ENCODE measurements at places on chromosomes 13 and 19.
A peak's percentile ranks its signal among the peaks of the same experiment; 100 is the strongest.

GRCh38 chr19:408902-409515 is at the start of gene C2CD4C:
TSS of gene C2CD4C (minus strand) at chr19:409147. CDS start at chr19:408361, 786 bp downstream.
- peak; percentile 44 for DNase-seq

- no peak for DNase-seq
Observed at GRCh38 chr13:90868321-90868920, 479.1 kb upstream of the MIR17HG start.

DNA sequence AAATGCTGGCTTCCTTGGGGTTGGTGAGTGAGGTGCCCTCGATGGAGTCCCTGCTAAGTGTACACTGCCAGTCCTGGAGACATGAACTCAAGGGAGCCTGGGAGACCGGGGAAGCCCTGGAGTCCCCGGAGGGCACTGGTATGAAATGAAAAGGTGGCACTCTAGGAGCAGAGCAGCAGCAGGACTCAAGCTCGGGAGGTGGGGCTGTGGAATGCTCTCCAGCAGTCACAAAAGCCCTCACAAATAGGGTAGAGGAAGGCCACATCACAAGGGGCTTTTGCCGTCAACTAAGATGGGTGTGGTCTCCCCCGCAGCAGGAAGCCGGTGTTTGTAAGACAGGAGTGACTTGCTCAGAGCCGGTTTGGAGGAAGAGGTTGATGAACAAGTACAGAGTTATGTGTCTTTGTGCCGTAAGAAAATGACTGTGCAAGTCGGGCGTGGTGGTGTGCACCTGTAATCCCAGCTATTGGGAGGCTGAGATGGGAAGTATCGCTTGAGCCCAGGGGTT is 19.3 kb downstream of the CCNE1 start:
- DNase-seq: no peak

GRCh38 chr13:57438072-57438471 is 193.5 kb upstream of the PCDH17 start:
- DNase-seq: no peak

- DNase-seq: no peak
Observed at GRCh38 chr13:47332149-47332548, 435.3 kb upstream of the HTR2A start.

- DNase-seq: no peak
Observed at GRCh38 chr13:36432106-36432544, at the start of gene CCNA1. TSS of gene CCNA1 (plus strand) at chr13:36432495. CDS start at chr13:36433057, 562 bp downstream.

GRCh38 chr13:100362781-100363180 is 225.8 kb downstream of the GGACT start:
- DNase-seq: no peak

GRCh38 chr19:52297601-52298364 is 814 bp downstream of the ZNF480 start:
- no peak for DNase-seq

- no peak for DNase-seq
Observed at GRCh38 chr19:31261019-31261602, 88.1 kb downstream of the TSHZ3 start.

DNA sequence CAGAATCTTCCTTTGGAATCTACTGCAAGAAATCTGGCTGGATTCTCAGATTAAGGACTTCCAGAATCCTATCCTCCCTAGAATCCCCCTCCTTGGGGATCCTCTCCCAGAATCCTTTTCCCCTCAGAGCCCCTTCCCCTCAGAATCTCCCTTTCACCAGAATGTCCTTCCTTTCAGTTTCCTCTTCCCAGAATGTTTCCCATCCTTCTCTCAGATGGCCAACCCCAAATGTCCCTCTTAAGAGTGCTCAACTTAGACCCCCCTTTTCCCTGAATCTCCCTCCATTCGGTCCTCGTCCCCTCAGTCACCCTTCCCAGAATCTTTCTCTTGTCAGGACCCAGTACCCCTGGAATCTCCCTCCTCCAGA is 584 bp upstream of the RPS16 start:
- DNase-seq: no peak

DNA sequence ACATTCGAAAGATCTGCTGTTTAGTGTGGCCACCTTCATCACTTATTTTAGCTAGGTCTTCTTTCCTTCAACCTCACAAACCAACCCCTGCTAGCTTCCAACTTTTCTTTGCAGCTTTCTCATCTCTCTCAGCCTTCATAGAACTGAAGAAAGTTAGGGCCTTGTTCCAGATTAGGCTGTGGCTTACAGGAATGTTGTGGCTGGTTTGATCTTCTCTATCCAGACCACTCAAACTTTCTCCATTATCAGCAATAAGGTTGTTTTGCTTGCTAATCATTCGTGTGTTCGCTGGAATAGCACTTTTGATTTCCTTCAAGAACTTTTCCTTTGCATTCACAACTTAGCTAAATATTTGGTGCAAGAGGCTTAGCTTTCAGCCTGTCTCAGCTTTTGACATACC is 44.7 kb downstream of the CARS2 start:
- DNase-seq: no peak

- DNase-seq: no peak
Observed at GRCh38 chr19:49682274-49682673, 5.2 kb downstream of the PRMT1 start.

- DNase-seq: no peak
Observed at GRCh38 chr19:2274931-2275535, 6.9 kb downstream of the PEAK3 start.

DNA sequence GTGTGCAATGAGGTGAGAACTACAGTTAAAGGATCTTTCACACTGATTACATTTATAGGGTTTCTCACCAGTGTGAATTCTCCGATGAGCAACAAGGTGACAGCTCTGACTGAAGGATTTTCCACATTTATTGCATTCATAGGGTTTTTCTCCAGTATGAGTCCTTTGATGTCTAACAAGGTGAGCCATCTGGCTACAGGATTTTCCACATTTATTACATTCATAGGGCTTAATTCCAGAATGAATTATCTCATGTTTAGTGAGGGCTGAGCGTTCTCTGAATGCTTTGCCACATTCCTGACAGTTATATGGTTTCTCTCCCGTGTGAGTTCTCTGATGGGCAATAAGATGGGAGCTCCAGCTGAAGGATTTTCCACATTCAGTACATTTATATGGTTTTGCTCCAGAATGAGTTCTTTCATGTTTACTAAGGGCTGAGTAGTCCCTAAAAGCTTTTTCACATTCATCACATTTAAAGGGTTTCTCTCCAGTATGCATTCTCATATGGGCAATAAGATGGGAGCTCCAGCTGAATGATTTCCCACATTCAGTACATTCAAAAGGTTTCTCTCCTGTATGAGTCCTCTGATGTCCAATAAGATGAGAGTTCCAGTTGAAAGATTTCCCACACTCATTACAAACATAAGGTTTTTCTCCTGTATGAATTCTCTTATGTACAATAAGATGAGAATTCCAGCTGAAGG is 4.4 kb upstream of the C19orf18 start:
- DNase-seq: no peak

- no peak for DNase-seq
Observed at GRCh38 chr19:46221981-46222610, 7.4 kb upstream of the IGFL1 start.

DNA sequence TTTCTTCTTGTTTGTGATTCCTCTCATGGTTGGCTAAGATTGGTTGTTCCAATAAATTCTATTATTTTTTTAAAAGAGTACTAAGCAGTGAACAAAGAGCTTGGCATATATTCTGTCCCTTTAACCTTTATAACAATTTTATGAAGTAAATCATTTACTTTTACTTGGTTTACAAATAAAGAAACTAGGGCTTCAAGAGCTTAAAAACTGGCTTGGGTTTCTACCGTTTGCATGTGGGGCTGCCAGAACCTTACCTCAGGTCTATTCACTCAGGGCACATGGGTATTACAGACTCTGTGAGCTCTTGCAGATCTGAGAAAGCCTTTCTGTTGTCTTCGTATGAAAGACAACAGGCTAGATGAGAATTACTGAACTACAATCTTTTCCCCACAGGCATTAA is 13.3 kb downstream of the N4BP2L1 start:
- DNase-seq: no peak

DNA sequence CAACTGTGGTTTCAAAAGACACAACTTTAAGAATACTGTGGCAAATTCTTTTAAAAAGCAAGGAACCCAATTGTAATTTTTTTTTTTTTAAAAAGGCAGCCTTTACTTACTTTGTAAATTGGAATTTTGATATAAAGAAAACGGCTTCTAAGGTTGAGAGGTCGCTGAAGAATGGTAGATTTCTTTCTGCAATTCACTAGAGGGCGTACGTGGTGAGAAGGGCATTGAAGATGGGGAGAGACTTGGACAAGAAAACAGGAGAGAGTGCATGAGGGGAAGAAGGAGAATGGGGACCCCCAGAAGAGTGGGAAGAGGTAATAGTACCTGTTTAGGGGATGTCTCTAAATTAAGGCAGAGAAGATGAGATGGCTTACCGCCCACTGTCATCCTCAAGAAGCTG is 33.5 kb upstream of the PABPC3 start:
- no peak for DNase-seq

GRCh38 chr19:3673506-3674439 is 26.5 kb downstream of the PIP5K1C start:
- no peak for DNase-seq

DNA sequence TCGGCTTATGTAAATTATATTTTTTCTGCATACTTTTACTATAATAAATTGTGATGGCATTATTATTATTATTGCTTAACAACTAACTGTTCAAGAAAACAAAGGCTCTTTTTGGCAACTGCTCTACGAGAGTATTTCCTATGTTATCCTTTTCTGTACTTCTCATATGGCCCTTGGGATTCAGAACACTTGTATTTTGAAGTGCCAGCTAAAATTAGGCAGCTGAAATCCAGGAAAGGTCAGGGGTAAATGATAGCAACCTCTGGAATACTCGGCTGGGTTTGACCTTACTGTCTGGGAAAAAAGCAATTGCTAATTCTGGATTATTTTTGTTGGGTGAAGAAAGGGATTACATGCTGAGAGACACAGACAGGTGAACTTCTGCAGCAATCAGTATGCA is 23.9 kb downstream of the EDNRB start:
- no peak for DNase-seq

GRCh38 chr13:113645329-113645728 is 12.7 kb downstream of the ATP4B start:
- no peak for DNase-seq

- DNase-seq: no peak
Observed at GRCh38 chr13:100646871-100647270, 27.7 kb downstream of the TMTC4 start.

DNA sequence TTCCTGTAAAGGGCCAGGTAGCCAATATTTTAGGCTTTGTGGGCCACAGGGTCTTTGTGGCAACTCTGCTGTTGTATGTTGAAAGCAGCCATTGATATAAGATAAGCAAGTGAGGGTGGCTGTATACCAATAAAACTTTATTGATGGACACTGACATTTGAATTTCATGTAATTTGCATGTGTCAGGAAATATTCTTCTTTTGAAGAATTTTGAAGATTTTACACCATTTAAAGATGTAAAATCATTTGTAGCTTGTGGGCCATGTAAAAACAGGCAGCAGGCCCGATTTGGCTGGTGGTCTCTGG is 2.4 kb upstream of the CTU1 start:
- DNase-seq: no peak

DNA sequence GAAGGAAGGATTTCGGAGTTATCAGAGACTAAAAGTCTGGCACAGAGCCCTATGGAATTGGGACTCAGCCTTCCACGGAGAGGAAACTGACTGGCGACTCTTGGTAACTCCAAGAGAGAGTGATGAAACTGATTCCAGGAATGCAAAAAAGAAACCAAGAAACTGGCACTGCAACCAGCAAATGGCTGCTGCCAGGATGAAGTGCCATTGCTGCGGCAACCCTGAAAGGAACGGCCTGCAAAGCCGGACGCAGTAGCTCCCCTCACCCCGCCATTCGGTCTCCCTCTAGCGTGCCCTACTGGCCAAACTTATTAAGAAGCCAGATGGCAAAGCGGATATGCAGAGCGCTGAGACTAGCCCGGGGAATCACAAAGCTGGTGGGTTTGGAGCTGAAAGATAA is 236.0 kb downstream of the PCDH9 start:
- DNase-seq: no peak

DNA sequence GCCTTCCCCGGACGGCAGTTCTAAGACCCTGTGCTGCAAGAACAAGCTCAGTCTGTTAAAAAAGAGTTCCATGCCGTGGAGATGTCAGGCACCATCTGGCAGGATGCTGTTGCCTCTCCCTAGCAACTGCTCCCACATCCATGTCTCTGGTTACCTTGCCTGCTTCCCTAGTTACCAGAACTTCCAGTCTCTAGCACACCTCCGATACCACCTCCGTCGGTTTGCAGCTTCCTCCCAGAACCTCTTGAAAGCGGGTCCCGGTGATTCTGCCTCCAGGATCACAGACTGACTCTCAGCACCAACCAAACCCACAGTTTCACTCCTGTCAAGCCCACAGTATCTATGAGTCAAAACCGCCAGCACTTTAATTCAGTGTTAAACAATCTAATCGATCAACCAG is 55.4 kb downstream of the KCTD12 start:
- DNase-seq: no peak

DNA sequence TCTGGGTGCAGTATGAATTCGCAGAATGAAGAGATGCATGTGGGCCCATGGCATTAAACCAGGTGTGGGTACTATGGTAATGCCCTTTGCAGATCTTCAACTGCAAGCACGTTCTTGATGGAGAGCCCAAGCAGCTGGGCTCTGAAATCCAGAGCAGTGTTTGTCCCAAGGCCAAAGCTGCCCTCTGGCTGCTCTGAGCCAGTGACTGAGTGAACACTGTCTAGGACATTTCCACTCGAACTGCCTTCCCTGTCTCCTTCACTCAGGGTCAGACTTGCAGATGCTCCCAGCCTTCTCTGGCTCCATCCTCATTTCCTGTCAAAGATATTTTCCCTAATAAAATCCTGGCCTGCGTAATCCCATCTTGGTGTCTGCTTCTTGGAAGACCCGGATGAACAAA is 80.2 kb upstream of the GJB6 start:
- no peak for DNase-seq

DNA sequence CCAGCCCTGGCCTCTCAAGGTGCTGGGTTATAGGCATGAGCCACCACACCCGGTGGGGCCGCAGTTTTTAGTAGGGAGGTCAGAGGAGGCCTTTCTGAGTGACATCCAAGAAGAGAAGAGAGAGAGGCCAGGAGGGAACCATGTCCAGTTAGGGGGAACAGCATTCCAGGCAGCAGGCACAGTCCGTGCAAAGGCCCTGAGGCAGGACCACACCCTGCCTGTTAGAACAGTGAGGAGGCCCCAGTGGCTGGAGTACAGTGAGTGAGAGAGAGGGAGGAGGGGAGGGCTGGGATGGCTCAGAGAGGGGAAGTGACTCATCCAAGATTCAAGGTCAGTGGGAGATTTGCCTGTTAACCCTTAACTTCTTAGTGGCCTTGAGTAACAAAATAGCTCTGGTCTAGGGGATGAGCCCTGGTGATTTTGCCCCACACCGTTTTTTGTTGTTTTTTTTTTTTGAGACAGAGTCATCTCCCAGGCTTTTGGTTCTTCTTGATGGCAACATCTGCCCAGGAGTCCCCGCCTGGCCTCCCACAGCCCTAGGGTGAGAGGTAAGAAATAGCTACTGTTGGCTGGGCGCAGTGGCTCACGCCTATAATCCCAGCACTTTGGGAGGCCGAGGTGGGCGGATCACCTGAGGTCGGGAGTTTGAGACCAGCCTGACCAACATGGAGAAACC is 2.7 kb upstream of the PLIN3 start:
- DNase-seq: no peak

DNA sequence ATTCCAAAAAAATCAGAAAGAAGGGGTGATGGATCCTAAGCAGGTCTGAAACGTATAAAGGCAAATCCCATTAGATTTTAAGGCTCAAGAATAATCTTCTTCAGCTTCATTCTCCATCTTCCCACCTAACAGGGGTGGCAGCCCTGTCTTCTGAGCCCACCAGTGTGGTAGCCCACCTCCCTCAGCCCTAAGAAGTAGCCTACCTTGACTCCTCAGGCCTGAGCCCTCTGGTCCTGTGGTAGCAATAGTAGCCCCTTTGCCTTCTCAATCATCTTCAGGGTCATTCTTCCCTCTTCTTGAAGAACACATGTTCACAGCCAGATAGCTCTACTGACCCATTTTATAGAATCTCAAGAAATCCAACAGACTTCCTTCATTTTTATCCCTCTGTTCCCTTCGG is 33.7 kb downstream of the N4BP2L2 start:
- no peak for DNase-seq
